ENCODE measurements at places on chromosomes 7 and 10.

GRCh38 chr7:78703391-78703790, 750.1 kb downstream of the MAGI2 start:
- DNase-seq: no peak

DNA sequence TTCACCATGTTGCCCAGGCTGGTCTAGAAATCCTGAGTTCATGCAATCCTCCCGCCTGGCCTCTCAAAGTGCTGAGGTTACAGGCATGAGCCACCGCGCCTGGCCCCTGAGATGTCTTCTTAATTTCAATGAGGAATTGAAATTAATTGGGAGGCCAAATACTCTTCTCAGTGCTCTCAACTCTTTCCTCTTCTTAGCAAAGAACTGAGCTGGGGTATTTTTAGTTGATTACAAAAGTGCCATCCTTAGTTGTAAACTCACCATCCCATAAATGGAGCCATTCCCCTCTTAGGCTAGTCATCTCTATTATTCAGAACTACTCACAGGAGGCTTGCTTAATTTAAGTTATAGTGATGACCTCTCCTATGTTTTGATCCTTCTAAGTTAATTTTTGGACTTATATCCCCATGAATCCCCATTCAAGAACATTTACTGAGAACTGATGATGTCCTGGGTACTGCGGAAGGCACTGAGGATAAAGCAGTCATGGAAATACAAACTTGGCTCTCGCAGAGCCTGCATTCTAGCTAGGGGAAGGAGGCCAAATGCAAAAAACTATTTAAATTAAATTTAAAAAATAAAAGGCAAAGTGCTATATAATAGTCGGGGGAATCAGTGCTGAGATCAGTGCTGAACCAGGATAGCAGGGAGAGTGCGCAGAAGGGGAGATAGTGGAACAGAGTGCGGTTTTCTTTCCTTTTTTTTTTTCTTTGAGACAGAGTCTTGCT, 145.3 kb downstream of the SFMBT2 start:
- no peak for DNase-seq

DNA sequence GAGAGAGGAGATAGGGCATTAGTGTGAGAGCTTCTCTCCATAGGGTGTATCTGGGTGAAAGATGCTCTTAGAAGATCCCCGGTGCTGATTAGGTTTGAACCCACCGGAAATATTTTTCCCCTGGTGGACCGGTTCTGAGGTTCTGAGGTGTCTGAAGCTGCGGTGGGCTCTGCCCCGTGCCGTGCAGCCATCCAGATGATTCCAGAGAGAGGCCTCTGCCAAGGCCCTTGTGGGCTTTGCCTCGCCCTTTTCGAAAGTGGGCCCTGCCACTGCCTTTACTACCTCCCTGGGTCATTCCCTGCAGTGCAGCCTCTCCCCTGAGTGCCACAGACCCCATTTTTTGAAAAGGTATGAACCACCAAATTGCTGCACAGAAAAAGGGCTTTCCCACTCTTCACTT, 2.8 kb downstream of the GIMAP8 start:
- no peak for DNase-seq

GRCh38 chr7:118793582-118793981, 569.1 kb downstream of the ANKRD7 start:
- no peak for DNase-seq

DNA sequence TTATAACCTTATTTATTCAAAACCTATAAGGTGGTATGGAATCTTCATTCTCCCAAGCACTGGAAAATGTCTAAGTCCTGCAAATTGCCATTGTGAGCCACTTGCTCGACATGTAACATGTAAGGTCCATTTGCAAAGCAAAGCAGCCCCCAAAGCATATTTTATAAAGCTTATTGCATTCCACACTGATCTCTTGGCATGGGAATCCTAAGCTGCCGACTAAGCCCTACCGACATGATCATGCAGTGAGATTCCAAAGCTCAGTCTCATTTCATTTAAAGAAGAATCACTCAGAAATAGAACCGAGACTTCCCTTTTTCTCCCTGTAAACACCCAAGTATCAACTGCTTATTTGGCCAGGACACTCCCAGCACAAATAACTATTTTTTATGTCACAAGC, 333.4 kb upstream of the MYO3A start:
- peak; percentile 4 for DNase-seq

- no peak for DNase-seq
Measured at GRCh38 chr10:129078746-129079145, 388.3 kb upstream of the MGMT start.

- DNase-seq: no peak
Measured at GRCh38 chr10:26242706-26243350, 26.3 kb downstream of the GAD2 start.

DNA sequence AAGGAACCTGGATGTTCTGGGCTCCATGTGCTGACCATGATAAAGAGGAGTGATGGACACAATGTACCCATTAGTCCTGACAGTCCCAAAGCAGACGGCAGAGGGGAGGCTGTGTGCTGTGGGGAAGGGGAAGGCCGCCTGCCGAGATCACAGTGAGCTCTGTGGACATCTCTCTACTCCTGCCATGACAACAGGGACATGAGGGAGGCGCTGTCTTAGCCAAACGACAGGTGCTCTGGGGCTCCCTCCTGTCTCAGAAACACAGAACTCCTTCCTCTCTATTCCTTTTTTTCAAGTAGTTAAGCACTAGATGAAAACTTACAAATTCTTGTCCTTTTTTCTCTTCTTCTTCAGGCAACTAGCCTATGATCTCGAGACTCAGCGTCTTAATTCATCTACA, 113.1 kb downstream of the RNF32 start:
- DNase-seq: no peak

DNA sequence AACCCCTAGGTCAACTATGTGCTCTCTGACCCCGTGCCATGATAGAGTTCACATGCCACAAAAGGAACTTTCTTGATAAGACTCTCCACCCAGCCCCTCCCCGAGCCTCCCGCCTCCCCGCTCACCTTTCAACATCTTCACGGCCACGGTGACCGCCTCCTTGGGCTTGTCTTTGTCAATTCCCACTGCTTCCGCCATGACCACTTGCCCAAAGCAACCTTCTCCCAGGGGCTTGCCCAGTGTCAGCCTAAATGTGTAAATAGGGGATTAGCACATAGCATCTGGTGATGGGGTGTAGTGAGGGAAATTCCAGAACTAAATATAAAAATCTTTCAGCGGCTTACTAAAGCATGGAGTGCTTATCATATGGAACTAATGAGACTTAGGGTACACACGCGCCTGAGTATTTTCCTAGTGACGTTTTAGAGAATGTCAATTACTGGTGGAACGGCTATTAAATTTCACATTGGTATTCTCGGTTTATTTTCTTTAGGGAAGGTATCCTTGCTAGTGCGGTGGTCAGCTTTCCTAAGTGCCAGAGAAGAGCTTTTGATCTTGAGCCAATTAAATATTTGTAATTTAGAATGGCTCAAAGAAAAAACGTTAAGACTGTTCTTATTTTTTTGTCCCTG, 97.4 kb downstream of the FGFR2 start:
- DNase-seq: peak; percentile 61

DNA sequence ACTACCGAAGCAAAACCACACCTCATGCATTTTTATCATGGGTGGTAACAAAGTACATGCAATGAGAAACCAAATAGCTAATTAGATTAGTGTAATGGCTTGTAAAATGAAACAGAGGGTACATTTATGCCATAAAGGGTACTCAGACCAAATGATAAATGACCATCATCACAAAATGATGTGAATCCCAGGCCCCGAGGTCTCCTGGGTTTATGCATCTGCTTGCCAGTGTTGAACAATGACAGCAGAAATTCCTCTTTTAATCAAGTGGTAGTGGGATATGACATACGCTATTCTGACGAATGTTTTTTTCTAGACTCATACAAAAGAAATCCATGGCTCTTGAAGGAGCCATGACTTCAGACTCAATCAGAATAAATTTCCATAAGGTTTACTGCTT, 249.5 kb upstream of the SLC26A5 start:
- no peak for DNase-seq

- no peak for DNase-seq
Measured at GRCh38 chr10:72682638-72683037, 9.3 kb upstream of the MCU start.

DNA sequence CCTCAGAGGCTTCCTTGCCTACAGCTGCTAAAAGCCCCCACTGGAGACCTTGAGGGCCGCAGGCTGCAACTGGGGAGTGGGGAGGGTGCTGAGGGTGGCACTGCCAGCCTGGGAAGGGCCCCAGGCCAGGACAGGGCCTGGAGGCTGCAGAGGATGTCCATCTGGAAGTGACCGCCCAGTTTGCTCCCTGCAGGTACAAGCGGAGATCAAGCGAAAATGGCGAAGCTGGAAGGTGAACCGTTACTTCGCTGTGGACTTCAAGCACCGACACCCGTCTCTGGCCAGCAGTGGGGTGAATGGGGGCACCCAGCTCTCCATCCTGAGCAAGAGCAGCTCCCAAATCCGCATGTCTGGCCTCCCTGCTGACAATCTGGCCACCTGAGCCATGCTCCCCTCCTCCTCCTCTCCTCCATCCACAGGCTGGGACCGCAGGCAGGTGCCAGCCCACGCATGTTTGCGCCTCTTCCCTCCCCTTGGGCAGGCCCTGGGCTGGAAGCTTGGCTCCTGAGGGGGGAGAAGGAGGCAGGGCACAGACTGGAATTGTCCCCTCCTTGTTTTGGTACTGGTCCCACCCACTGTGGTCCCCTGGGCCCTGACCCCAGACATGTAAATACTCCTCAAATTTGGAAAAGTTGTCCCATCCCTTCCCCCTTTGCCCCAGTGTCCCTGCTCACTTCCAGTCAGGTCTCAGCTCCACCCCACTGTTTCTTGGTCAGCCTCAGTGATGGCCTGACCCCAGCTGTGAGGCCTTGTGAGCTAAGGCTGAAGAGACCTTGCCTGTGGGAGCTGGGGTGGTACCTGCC, 54.4 kb downstream of the ADCYAP1R1 start:
- no peak for DNase-seq

DNA sequence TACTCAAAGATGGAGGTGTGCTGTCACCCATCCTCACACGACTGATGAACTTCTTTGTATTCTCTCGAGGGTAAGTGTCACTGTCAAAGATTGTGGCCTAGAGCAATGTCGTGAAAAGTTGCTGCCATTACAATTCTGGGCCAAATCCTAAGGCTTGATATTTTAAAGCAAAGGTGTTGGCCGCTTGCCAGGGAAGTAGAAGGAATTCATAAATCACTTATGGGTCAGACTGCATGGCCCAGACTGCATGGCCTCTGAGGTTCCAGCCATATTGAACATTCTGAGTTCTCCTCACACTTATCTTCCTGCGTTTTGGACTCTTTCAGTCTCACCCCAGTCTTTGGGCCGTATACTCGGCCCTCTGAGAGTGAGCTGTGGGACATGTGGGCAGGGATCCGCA, 8.6 kb downstream of the MEST start:
- DNase-seq: no peak

DNA sequence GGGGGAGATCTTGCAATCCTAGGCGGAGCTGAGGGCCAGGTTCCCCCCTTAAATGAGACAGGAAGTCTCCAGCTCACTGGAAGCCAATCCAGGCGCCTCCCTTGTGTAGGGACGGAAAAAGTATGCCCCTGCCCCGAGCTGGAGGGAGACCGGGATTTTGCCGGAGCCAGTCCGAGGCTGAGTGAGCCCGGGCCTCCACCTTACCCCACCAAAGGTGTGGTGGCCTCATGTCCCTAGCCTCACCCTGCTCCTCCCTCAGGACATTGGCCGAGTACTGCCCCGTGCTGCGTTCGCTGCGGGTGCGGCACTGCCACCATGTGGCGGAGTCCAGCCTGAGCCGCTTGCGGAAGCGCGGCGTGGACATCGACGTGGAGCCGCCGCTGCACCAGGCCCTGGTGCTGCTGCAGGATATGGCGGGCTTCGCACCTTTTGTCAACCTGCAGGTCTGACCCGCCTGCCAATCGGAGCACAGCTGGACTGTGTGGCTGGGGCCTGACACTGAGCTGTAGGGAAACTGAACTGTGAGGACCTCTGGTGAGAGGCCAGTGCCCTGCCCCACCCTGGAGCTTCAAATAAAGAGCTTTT, 2.0 kb downstream of the FBXL15 start:
- DNase-seq: peak; percentile 61

DNA sequence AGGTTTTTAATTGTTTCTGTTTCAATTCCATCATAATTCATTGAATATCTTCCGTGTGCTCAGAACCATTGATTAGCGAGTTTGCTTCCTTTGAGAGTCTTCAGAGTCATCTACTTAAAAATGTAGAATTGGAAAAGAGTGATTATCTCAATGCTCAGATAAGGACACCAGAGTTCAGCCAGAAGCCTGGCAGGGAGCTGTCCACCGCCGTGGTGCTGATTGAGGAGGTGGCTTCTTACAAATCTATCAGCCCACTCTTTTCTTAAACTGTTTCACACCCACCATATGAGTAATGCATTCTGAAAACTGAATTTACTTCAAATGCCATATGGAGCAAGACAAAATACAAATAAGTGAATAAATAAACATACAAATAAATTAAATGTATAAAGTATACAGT, 79.3 kb downstream of the INSYN2A start:
- DNase-seq: peak; percentile 87

- DNase-seq: no peak
Measured at GRCh38 chr10:42975005-42975493, 101.8 kb upstream of the RET start.

DNA sequence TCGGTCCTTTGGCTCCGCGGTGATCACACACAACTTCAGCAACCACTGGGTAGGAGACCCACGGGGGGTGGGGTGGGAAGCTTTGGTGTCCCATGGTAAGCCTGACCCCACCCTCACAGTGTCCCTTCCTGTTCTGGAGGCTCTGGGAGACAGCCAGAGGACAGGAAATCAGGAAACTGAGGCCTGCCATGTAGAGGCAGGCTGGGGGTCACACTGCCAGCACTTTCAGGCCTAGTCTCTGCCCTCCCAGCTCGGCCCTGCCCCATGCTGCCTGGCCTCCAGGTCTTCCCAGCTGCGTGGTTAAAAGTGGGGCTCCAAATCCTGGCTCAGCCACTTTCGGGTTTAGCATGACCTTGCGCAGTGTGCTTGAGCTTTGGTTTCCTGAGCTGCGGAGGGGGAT, 10.9 kb downstream of the AQP1 start:
- DNase-seq: no peak

DNA sequence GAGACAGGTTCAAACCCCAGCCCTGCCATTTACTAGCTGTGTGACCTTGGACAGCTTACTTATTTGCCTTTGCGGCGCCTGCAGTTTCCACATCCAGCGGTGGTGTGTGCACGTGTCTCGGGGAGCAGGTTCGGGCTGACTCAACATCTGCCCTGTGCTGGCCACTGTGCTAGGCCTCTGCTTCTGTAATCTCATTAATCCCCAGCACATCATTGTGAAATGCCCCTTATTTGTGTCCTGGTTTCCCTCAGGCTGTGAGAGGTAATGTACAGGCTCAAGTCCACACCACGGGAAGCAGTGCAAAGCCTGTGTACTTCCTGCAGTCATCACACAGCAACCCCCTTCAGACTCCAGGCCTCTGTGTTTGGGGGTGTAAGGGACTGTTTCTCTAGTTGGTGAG, 285.7 kb downstream of the RPS24 start:
- DNase-seq: no peak
